ENCODE measurements at places on chromosomes 3 and 15. TPM values are rescaled to one million over a fixed set of nuclear protein-coding genes. Genes with fewer than 3 reads are reported as not detected.

GRCh38 chr15:22960556-22960955, 19.6 kb downstream of the CYFIP1 start:
- H3K27me3 ChIP-seq, result no peaks in the 10 kb centered on the region
- H3K27ac ChIP-seq, result no peak overlapping the region
- no peak for DNase-seq
- no peaks in the 10 kb centered on the region for H3K36me3 ChIP-seq
- no peak overlapping the region for H3K4me3 ChIP-seq
- H3K4me1 ChIP-seq, result peaks cover 20% of the 10 kb centered on the region

NTRK3 gene
- total RNA-seq, result 85.0 TPM

- H3K27me3 ChIP-seq, result no peaks in the 10 kb centered on the region
- no peaks in the 10 kb centered on the region for H3K4me1 ChIP-seq
- peak; percentile 13 for DNase-seq
- no peak overlapping the region for H3K27ac ChIP-seq
Observed at GRCh38 chr15:95557226-95558046, 773.1 kb upstream of the NR2F2 start.

SERPINI2 gene
- not detected for total RNA-seq

DNA sequence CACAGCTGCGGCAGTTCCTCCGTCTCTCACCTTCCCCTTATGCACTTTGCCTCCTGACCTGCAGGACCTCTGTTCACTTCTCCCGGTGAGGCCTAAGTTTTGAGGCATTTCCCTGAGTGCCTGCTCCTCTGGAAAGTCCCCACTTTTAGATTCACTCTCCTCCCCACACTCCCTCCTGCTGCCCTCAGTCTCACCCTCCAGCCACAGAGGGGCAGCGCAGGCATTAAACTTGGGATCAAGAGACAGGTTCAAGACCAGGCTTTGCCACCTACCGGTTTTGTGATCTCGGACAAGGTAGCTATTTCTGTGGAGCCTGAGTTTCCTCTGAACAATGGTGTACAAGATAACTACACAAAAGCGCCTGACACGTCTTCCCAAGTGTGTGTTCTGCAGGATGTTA, 19.4 kb downstream of the SLC6A11 start:
- no peaks in the 10 kb centered on the region for H3K36me3 ChIP-seq
- no peak for DNase-seq
- no peak overlapping the region for H3K27ac ChIP-seq

DNA sequence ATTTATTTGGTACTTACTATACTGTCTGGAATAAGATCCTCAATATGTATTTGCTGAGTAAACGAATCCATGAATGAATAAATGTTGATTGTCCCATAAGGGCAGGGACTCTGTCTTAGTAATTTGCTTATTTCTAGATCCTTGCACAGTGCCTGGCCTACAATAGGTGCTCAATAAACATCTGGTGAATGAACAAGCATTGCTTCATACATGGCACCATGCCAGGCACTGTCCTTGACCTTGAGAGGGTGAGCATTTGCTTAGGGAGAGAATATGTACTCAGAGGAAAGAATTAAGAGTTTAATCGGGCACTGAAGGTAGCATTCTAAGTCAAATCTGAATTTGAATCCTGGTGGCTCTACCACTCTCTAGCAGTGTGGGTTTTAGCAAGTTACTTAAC, 282.1 kb downstream of the THSD4 start:
- no peak for DNase-seq
- H3K27ac ChIP-seq, result no peak overlapping the region
- no peak overlapping the region for H3K4me3 ChIP-seq
- no peaks in the 10 kb centered on the region for H3K36me3 ChIP-seq
- peaks cover 5% of the 10 kb centered on the region for H3K4me1 ChIP-seq

- H3K4me1 ChIP-seq, result no peaks in the 10 kb centered on the region
- no peaks in the 10 kb centered on the region for H3K36me3 ChIP-seq
- H3K27me3 ChIP-seq, result no peaks in the 10 kb centered on the region
Observed at GRCh38 chr3:112456147-112456546, 43.1 kb downstream of the BTLA start.

DNA sequence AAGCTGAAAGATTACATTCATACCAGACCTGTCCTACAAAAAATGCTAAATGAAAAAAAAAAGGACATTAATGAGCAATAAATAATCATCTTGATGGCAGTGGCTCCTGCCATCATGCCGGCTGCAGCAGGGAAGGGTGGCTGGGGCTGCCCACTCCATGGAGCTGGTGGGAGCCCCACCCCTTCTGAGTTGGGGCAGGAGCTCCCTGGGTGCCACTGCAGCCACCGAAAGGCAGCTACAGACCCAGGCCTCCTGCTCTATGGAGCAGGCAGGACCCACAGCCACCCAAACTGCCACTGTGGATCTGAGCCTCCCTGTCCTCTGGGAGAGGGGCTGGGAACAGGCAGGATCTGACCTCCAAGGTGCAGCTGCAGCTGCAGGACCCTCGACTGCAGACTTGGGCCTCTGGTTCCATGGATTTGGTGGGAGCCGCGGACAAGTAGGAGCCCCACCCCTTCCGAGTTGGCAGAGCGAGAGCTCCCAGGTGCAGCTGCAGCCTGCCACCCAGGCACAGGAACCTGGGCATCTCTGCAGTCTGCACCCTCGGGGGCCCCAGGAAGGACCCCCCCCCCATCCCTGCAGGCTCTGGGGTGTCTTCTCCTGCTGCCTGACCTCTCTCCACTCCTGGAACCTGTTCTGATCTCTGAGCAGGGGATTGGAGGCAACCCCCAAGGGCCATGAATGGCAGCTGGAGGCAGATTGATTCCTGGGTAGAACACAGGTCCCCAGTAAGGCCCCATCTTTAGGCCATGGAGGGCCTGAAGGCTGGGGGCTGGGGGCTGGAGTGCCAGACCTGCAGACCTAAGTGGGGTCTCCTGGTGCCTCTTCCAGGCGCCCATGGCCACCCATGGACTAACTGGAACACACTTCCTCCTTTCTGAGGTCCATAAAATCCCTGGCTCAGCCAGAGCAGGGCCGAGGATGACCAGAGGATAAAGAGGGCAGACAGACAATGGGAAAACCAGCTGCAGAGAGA, 70.4 kb upstream of the TTC14 start:
- no peak overlapping the region for H3K4me3 ChIP-seq
- no peaks in the 10 kb centered on the region for H3K4me1 ChIP-seq
- no peak overlapping the region for H3K27ac ChIP-seq

DNA sequence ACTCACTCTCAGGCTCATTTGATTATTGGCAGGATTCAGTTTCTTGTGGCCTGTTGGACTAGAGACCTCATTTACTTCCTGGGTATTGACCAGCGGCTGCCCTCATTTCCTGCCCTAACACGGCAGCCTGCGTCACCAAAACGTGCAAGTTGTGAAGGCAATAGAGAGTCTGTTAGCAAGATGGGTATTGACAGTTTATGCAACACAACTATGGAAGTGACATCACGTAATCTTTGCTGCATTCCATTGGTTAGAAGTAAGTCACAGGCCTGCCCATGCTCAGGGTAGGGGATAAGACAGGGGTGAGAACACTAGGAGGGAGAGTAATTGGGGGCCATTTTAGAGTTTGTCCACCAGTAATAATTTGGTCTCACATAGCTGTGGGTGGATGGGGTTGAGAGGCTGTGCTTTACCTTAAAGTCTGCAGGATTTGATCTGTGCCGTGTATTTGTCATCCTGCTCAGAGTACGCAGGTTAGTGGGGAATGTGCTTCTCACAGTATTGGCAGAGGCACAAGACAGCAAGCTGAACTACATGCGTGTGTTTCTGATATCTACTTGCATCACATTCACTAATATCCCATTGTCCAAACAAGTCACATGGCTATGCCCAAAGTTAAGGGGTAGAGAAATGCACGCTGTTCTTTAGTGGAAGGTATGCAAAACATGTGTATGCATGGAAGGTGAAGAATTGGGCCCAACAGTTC, 83.3 kb downstream of the EDEM1 start:
- no peaks in the 10 kb centered on the region for H3K27me3 ChIP-seq
- no peak overlapping the region for H3K27ac ChIP-seq
- no peaks in the 10 kb centered on the region for H3K4me1 ChIP-seq

GRCh38 chr3:53646723-53647122, 152.3 kb downstream of the CACNA1D start:
- DNase-seq, result no peak
- H3K4me1 ChIP-seq, result peaks cover 20% of the 10 kb centered on the region
- H3K4me3 ChIP-seq, result no peak overlapping the region
- H3K36me3 ChIP-seq, result no peaks in the 10 kb centered on the region
- H3K27me3 ChIP-seq, result no peaks in the 10 kb centered on the region

ATP13A5 gene
- total RNA-seq, result under 0.01 TPM

DNA sequence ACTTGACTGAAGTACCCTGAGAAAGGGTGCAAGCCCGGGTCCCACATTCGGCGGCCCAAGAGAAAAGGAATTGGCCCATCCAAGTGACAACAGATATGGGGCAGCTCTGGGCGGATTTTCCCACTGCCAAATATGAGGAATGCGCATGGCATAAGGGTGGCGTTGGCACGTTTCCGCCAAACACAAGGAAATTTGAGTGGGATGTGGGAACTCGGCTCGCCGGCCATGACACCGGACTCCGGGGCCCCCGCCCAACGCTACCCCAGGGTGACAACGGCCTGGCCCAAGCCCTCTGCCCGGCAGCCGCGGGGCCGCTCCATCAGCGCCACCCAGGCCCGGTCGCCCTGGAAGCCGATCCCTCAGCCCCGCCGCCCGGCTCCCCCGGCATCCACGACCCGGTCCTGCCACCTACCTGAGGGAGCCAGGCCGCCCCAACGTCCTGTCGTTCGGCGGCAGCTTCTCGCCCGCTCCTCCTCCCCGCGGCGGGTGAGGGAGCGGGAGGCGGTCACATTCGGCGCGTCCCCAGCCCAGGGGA, 449 bp downstream of the RAF1 start:
- H3K4me1 ChIP-seq, result peaks cover 21% of the 10 kb centered on the region
- peak overlapping the region; percentile 100 for H3K27ac ChIP-seq
- H3K36me3 ChIP-seq, result no peaks in the 10 kb centered on the region
- H3K4me3 ChIP-seq, result peak overlapping the region; percentile 100

DNA sequence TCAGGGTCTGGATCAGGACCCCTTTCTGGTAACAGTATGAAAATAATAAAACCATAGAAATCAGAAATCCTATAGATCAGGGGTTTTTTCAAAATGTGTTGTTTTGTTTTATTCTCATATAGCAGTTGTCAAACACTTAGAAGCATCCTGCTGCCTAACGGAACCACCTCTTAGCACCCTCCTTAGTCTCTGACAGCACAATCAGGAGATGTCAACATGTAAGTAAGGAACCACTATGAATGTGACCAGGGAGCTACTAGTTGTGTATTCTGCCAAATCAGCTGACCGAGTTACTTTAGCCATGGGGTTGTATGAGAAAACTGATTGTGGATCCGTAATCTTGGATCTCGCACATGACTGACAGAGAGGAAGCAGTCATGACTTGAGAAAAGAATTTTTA, 22.2 kb downstream of the CCDC39 start:
- no peaks in the 10 kb centered on the region for H3K4me1 ChIP-seq
- H3K36me3 ChIP-seq, result no peaks in the 10 kb centered on the region
- no peaks in the 10 kb centered on the region for H3K27me3 ChIP-seq
- DNase-seq, result no peak
- no peak overlapping the region for H3K27ac ChIP-seq
- H3K4me3 ChIP-seq, result no peak overlapping the region

GRCh38 chr15:74053517-74053916, 28.8 kb downstream of the GOLGA6A start:
- no peak for DNase-seq
- no peak overlapping the region for H3K4me3 ChIP-seq
- H3K27me3 ChIP-seq, result no peaks in the 10 kb centered on the region
- peak overlapping the region; percentile 77 for H3K27ac ChIP-seq

OXTR gene
- 0.98 TPM for total RNA-seq

GRCh38 chr3:100269410-100270214, 8.8 kb downstream of the TBC1D23 start:
- H3K27me3 ChIP-seq, result no peaks in the 10 kb centered on the region
- H3K4me3 ChIP-seq, result no peak overlapping the region
- no peak overlapping the region for H3K27ac ChIP-seq

DNA sequence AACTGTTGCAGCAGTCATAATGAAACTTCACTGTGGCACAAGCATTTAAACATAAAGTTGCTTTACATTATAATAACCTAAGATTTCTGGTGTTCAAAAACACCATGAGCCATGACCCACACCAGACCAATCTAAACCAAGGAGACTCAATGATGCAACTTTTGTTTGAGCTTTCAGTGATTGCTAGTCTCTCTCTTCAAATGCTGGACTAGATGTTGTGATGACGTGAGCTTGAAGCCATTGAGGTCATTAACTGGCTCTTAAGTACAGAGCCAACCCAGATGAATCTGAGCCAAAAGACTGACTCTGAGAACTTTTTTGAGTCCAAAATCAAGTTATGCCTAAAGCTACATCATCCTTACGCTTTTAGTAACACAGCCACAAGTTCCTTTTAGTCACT, 36.5 kb downstream of the ATR start:
- no peak overlapping the region for H3K4me3 ChIP-seq
- H3K27ac ChIP-seq, result no peak overlapping the region
- no peak for DNase-seq
- H3K27me3 ChIP-seq, result no peaks in the 10 kb centered on the region
- no peaks in the 10 kb centered on the region for H3K4me1 ChIP-seq

GRCh38 chr3:20185331-20185678, 701 bp downstream of the SGO1 start:
- H3K27me3 ChIP-seq, result no peaks in the 10 kb centered on the region
- H3K4me3 ChIP-seq, result peak overlapping the region; percentile 62
- H3K4me1 ChIP-seq, result no peaks in the 10 kb centered on the region
- DNase-seq, result no peak

MCF2L2 gene
- 24.9 TPM for total RNA-seq

DNA sequence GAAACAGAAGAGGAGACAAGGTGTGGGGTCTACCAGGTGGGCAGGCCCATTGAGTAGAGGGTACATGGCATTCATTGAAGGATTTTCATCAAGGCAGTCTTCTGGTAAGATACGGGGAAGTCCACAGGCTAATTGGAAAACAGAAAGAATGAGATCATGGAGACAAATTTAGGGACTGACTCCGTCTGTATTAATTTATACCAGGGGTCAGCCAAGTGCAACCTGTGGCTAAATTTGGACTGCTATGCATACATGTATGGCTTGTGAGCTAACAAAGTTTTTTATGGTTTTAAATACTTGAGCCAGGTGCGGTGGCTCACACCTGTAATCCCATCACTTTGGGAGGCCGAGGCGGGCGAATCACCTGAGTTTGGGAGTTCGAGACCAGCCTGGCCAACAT, 21.1 kb upstream of the SNRPN start:
- DNase-seq, result no peak
- H3K4me1 ChIP-seq, result no peaks in the 10 kb centered on the region
- H3K27me3 ChIP-seq, result no peaks in the 10 kb centered on the region
- H3K4me3 ChIP-seq, result no peak overlapping the region
- no peaks in the 10 kb centered on the region for H3K36me3 ChIP-seq

DNA sequence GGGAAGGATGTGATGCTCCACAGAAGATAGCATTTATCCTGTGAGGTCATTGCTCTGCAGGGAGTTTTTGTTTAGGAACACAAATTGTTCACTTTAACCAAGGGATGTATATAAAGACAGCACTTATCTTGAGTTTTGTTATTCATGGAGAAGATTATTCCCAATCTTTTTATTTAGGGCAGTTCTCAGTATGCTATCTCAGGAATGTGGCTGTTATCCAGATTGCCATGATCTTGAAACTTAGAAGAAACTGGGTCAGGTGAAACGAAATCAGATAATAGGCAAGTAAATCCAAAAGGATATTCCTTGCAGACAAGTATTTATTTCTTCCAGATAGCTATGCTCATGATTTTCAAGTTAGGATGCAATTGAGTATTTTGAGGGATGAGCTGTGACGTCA, 19.3 kb upstream of the TMEM42 start:
- no peak overlapping the region for H3K4me3 ChIP-seq
- H3K27me3 ChIP-seq, result no peaks in the 10 kb centered on the region
- DNase-seq, result no peak
- peaks cover 11% of the 10 kb centered on the region for H3K36me3 ChIP-seq
- no peaks in the 10 kb centered on the region for H3K4me1 ChIP-seq

Data from tibial nerve (tissue), 4 donors.